ENCODE measurements at places on chromosomes 4 and X.
A peak's percentile ranks its signal among the peaks of the same experiment; 100 is the strongest.

DNA sequence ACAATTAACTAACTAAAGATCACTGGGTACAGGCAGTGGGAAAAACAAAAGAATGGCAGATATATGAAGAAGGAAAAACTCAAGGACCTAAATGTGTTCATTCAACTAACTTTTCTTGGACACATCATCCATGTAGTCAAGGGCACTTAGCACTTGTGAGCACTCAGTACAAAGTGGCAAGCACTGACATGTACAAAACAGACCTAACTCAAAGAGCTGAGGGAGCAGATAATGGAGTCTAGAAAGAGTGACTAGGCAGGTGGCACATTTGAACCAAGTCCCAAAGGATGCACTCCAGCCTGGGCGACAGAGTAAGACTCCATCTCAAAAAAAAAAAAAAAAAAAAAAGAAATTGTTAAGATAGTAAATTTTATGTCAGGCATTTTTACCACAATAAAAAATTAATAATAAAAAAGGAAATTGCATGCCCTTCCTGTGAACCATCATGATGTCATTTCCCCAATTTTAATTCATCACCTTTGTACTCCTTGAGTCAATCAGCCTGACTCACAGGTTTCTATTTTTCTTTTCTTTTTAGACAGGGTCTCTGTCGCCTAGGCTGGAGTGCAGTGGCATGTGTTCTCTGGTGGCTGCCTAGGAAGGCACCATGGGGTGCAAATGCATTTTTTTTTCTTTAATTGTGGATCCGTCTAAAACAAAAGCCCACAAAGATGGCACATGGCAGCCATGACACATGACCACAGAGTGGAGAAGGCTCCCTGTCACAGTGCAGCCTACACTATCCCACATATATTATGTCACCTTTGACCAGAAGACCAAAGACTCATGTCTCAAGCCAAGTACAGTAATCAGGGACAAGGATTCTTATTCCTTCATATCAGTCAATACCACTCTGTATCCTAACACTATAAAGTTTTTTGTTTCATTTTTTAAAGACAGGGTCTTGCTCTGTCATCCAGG lies 91.9 kb downstream of the CHST7 start:
- DNase-seq = no peak

GRCh38 chrX:54639018-54639345 lies 109.0 kb downstream of the GNL3L start:
- no peak for DNase-seq

DNA sequence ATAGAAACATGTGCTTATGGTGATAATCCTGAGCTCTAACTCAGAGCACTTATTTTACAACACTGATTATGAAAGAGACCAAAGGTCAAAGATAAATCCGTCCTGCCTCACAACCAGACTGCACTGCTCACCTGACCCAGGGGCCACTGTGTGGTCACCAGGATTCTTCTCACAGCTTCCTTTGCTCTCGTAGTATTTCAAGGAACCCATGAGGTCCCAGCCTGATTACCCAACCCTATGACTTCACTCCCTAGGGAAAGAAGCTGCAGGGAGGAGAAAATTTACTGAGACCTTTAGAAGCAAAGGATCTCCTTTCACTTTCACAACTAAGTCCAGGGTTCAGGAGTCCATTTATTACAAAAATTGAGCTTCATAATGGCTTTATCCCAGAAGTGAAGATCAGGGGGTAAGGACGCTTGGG lies 9.6 kb downstream of the SLC25A5 start:
- no peak for DNase-seq

GRCh38 chr4:1177274-1178141 lies 5.1 kb upstream of the SPON2 start:
- no peak for DNase-seq

GRCh38 chr4:1366371-1367229 lies 19.6 kb downstream of the UVSSA start:
- no peak for DNase-seq

DNA sequence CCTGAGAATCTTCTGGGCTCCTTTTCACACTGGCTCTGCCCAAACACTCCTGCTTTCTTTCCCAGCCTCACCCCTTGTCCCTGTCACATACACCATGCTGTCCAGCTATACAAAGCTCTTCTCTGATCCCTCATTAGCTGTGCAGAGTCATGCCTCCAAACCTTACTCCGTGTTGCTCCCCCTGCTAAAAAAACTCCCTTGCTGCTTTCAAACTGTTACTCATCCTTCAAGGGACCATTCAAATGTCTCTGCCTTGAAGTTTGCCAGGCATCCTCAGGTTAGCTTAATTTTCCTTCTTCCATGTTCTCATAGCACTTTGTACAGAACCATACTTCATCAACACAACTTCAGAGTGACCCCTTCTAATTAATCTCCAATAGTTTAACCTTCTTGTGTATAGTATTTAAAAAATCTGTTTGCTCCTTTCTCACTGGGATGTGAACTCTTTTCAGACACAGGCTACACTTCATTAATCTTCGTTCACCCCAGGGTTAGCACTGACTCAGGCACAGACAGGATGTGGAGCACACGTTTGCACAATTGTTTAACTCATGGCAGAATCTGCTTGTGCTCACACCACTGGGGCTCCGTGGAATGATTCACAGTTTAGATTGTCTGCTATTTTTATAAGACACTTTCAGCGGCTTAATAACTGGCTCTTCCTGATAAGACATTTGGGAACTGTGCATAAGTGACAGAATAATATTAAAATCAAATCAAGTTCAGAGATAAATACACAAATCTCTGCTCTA lies 21.4 kb upstream of the SEL1L3 start:
- no peak for DNase-seq

GRCh38 chr4:89173336-89174090 lies 62.2 kb downstream of the TIGD2 start:
- no peak for DNase-seq

DNA sequence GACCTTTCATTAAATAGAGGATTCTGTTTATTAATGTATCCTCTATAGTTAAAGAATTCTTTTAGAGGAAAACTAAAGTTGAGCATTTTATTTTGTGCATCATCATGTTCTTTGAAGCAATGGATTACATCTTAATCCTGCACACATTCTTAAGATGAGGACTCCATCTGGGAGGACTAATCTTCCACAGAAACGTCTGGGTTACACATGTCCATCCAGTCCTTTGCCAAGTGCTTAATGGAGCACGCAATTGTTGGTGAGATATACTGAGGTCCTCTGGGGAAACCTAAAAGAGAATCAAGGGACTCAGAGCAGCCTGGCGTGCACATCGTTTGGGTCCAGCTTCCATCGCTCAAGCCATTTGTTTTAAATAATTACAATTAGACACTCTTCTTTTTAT lies 115.1 kb upstream of the SFRP2 start:
- DNase-seq = no peak

- no peak for DNase-seq
Measured at GRCh38 chr4:28490669-28491068, 1630.0 kb downstream of the STIM2 start.

DNA sequence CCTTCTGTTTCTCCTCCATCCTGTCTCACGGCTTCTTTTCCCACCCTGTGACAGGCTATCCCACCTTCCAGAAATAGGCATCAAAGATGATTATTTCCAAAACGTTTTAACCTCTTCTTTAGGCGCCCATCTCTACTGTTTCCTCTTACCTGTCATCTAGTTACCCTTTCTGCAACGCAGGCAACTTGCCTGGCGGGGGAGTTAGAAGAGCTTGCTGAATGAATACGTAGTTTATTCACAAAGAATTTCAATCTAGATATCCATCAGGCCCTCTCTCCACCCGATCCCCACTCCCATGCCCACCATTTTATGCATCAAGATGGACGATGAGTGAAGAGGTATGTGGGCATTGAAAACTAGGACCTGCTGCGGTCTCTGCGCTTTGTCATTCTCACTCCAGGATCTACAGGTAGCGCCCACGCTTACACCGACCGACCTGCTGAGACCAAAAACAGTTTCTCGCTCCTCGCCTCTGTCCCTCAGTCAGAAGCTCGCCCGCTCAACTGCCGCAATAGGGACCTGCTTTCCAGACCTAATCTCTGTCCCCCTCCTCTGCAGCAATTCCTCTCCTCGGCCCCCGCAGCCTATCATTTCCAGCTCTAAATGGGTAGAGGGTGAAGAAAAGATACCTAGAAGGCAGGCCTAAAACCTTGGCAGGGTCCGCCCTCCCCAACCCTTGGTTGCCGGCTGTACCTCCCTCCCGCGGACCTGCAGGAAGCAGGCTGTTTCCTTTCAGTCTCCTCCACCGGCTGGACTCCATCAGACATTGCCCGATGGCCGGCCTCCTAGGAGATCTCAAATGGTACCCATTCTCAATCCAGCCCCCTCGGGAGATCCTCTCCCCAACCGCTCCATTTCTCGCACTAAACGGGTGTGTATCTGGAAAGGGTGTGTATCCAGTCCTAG lies 624 bp downstream of the BEX5 start:
- DNase-seq = no peak

GRCh38 chr4:184329235-184329634 lies 111.6 kb upstream of the ENPP6 start:
- no peak for DNase-seq

- peak; percentile 55 for DNase-seq
Measured at GRCh38 chr4:150867148-150867547, 147.9 kb downstream of the LRBA start.

- no peak for DNase-seq
Measured at GRCh38 chr4:48047896-48048295, 31.3 kb downstream of the NIPAL1 start.

- no peak for DNase-seq
Measured at GRCh38 chrX:65689377-65689776, 21.9 kb downstream of the MSN start.

DNA sequence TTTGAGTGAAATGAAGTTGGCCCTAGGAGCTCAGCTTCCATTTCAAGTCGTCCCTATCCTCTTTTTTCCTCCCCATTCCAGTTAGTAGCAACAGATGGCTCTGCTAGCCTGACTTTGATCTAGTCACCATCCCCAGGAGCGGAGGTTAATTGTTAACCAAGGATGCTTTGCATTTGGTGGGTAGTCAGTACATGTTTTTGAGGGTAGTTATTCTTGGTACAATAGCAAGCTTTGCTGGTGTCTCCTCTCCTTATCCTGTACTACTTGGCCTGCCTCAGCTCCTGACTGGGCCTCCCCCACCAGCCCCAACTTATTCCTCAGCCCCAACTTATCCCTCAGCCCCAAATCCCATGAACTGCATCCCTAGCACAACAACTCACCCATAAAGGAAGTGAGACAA lies 14.8 kb upstream of the RTL5 start:
- no peak for DNase-seq

All from right lung (tissue), 10 donors.